Activated T-cell treated with anti-CD3 and anti-CD28 coated beads for 4 hours (primary cell): ENCODE measurements at places on chromosomes 3 and 15.

DNA sequence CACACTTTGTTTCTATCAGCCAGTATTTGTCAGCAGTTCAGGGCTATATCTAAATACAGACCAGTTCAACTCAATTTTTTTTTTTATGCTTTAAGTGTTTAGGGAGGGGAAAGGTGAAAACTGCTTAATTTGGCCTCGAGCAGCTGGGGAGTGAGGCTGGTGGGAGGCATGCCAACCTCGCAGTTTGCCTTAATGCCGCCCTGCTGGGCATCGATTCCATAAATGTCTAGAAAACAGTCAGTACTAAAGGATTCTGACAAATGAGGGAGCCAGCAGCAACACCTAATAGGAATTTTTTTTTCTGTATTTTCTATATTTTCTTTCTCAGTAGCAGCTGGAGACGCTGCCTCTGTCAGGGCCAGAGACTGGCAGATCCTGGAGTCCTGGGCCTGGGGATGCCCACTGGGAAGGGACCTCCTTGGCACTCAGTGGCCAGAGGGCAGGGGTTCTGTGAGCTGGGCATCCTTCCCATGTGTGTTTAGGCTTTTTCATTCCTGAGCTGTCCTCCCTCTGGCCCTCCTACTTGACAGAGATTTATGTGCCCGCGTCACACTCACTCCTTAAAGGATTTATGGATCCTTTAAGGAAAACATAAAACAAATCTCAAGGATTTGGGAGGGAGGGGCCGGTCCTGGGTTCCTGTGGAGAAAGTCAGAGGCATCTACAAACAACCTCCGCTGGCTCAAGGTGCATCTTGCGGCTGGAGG, 117.8 kb downstream of the WNT5A start:
- DNase-seq, result no peak

GRCh38 chr3:35705904-35706303, 66.6 kb downstream of the ARPP21 start:
- DNase-seq, result no peak

DNA sequence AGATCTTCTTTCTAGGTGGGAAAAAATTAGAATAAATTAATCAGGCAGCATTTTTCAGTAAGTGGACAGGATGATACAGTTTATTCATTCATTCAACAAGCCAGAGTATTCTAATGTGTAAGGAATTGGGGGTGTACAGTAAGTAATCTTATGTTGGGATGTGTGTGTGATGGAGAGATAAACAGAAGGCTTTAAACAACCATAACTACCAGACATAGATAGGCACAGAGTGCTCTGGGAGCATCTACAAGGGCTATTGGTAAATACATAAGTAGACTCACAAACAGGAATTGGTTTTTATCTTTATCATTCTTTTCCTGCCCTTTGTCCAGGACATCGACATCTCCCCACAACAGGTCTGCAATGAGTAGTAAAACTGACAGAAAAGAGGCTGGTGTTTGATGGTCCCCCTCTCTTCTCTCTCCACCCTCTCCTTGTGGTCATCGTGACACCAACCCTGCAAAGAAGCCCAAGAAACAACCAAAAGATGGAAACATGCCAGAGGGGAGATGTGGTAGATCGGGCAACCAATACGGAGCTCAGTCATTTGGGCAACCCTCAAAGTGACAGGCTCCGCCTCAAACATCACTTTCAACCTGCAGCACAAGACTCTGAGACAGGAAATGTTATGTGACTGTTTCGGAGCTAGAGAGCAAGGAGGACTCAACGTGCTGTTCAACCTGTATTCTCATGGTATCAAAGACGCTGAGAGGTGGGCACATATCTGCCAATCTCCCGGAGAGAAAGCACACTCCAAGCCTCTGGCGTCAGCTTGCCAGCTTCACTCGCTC, 28.7 kb upstream of the B3GNT5 start:
- peak; percentile 13 for DNase-seq

DNA sequence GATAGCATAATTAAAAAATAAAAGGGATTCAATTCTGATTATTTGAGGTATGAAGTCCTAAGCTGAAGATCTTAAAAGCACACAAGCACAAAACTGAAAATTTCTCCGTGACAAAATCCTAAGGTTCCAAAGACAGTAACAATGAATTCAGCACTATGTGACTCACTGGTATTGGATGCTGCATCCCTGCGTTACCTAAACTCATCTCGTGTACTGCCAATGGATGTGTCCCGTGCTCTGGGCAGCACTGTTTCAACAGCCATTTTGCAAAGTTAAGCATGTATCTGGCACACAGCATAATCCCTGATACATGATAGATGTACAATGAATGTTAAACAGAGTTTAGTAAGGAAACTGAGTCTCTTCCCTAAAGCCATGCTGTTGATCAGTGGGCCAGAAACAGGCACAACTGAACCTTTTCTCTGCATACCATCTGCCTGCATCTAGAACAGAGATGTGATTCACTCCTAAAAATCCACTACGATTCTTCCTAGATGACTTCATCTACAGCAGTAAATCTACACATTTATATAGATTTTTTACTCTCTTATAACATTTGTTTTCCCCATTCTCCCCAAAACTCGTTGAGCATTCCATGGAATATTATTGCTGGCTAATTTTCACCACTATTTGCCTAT, 14.3 kb downstream of the SUCLG2 start:
- no peak for DNase-seq

- no peak for DNase-seq
Measured at GRCh38 chr3:66021731-66022131, 17.0 kb downstream of the MAGI1 start.

- DNase-seq, result no peak
Measured at GRCh38 chr3:102374863-102375634, 59.8 kb upstream of the ZPLD1 start.

DNA sequence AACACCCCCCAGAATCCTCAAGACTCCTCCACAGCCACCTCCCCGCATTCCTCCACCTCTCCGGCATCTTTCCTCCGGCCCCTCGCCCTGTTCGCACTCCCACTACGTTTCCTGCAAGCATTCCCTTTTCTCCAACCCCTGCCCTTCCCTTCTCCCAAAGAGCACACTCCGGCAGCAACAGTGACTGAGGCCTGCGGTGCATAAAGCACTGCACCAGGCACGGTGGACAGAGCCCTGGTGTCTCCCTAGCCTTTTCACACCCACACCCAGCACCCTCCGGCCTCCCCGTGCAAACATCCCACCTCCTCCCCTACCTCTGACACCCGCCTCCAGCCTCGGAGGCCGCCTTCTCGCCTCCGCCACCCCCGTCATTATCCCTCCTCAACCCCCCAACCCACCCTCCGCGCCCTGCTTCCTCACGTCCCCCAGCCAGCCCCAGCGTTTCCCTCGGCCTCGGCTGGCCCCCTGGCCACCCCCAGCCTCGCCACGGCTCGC, 577 bp downstream of the ZNF148 start:
- peak; percentile 29 for DNase-seq

DNA sequence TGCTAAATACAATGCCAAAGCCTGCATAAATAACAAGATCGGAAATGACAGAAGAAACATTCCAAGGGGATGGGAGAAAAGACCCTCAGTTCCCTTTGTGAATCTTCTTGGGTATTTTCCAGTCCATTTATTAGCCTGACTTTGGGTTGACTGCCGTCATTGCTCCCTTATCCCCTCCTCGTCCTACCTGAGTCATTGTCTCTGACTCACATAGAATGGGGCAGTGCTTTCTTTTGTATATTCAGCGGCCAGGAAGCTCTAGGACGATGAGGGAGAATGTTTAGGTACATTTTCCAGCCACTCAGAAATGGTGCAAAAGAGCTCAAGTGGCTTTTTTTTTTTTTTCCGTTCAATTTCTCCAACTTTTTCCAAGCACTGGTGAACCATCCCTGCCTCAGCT, 71.6 kb downstream of the KAT2B start:
- no peak for DNase-seq

DNA sequence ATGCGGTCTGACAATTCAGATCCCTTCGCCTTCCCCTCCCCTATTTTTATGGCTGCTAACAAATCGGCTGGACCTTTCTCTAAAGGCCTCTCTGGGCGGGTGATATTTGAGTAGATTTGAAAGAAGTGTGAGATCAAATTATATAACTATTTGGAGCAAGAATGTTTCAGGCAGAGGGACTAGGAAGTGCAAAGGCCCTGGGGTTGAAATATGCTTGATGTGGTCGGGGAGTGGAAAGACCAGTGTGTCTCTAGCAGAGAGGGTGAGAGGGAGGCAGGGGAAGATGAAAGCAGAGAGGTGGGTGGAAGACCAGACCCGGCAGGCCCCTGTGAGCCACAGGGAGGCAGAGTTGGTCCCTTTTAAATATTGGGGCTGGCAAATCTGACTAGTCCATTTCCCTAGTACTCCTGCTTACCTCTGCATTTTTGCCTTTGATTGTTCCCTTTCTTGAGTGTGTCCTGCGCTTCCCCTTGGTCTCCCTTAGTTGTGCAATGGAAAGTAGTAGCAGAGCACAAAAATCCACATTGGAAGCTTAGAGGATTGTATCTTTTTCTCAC, 32.3 kb downstream of the SLCO3A1 start:
- no peak for DNase-seq

DNA sequence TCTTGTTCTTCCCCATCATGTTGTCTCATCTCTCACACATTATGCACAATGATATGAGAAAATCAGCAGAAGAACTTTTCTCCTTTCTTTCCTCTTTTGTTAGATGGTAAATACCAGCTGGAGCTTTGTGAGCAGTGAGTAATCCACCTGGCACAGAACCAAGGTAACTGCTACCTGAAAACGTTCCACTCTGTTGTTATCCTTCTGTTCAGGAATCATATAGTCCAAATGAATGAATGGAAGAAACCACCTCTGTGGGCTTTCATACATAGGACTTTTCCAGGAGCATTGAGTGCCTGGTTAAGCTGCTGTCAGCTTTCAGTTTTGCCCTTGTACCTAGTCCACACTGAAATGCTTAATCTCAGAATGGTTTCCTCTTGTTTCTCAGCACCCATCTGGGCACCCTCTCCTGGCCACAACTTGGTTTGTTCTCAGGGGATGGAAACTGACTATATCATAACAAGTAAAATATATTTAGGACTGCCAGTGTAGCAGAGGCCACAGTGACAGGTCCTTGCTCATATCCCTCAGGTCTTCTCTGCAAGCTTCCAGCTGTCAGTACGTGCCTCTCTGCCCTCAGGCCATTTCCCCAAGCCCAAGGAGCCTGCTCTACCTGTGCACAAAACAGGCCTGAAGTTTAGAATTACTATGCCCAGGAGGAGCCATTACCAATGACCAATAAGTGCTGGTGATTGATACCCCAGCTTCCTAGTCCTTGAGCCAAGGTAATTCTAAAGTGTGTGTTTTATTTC, 23.5 kb upstream of the SLC4A7 start:
- no peak for DNase-seq

- no peak for DNase-seq
Measured at GRCh38 chr3:9247941-9248521, 1.4 kb downstream of the SRGAP3 start.

GRCh38 chr3:54235998-54236397, 113.6 kb downstream of the CACNA2D3 start:
- DNase-seq, result no peak

DNA sequence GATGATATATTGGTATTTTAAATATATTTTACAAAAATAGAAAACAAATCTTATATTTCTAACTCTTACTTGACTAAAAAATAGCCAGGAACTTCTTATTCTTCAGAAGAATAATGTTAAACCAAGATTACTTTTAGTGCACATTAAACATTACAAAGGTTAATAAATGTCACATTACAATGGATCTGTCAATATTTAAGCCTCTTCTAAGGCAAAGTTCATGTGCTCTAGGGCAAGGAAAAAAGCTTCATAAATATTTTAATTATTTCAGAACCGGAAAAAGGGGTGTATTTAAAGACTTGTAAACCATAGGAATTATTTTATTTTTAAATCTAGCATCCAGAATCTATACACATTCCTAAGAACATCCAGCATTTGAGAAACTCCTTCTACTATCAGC, 166.9 kb upstream of the ROBO2 start:
- DNase-seq, result no peak

- no peak for DNase-seq
Measured at GRCh38 chr3:196186651-196187573, 24.3 kb downstream of the ZDHHC19 start.
